ENCODE measurements at places on chromosomes 4 and X.
A peak's percentile ranks its signal among the peaks of the same experiment; 100 is the strongest.

- DNase-seq = no peak
- H3K27ac ChIP-seq = no peak overlapping the region
- H3K27me3 ChIP-seq = no peaks in the 10 kb centered on the region
- H3K4me1 ChIP-seq = peaks cover 24% of the 10 kb centered on the region
These were observed 942 bp upstream of the APLN start for GRCh38 chrX:129655547-129656249.

DNA sequence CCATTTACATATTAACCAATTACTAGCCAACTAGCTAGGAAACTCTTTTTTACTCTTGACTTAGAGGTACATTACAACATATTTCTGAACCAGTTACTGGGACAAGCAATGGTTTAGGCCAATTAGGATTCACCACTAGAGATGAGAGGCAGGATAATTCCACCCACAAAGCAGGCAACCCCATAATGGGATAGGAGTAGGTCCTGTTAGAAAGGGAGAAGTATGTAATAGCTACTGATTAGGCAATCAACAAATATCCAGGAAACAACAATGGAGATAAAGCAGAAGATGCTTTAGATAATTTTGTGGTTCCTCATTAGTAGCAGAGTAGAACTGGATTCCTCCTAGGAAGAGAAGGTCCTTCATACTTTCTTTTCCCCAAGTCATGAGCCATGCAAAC lies 173.8 kb upstream of the GLRA2 start:
- DNase-seq = no peak
- H3K27me3 ChIP-seq = no peaks in the 10 kb centered on the region
- H3K36me3 ChIP-seq = no peaks in the 10 kb centered on the region
- H3K4me3 ChIP-seq = no peak overlapping the region
- H3K4me1 ChIP-seq = no peaks in the 10 kb centered on the region

GRCh38 chr4:7381221-7381889 lies 53.4 kb downstream of the PSAPL1 start:
- H3K4me3 ChIP-seq = no peak overlapping the region
- DNase-seq = no peak

- H3K27me3 ChIP-seq = no peaks in the 10 kb centered on the region
- H3K4me3 ChIP-seq = no peak overlapping the region
- no peak overlapping the region for H3K27ac ChIP-seq
- H3K36me3 ChIP-seq = no peaks in the 10 kb centered on the region
- no peak for DNase-seq
These were observed 1382.5 kb downstream of the C4orf33 start for GRCh38 chr4:130478406-130478805.

- no peaks in the 10 kb centered on the region for H3K36me3 ChIP-seq
- no peaks in the 10 kb centered on the region for H3K4me1 ChIP-seq
- H3K27me3 ChIP-seq = no peaks in the 10 kb centered on the region
- no peak for DNase-seq
- no peak overlapping the region for H3K4me3 ChIP-seq
- no peak overlapping the region for H3K27ac ChIP-seq
These were observed 137.5 kb downstream of the BCOR start for GRCh38 chrX:39960219-39960618.

DNA sequence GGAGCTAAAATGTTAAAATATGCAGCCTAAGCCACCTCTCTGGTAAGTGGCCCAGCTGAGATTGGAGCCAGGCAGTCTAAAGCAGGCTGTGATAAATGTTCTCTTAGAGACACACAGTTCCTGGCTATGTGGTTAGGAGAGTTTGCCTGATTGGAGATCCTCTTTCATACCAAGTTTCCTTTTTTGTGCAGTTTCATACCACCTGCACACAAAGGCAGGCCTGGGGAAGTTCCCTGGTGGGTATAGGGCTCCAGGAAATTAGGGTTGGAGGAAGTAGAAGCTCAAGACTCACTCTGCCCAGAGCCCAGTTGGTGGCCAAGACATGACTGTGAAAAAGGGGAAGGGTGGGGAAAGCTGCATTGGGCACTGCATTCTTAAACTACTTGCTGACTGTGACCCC lies 16.9 kb downstream of the CYBB start:
- no peaks in the 10 kb centered on the region for H3K4me1 ChIP-seq
- DNase-seq = no peak
- H3K27ac ChIP-seq = no peak overlapping the region

- no peak overlapping the region for H3K4me3 ChIP-seq
- DNase-seq = no peak
- H3K36me3 ChIP-seq = no peaks in the 10 kb centered on the region
- H3K4me1 ChIP-seq = no peaks in the 10 kb centered on the region
- H3K27me3 ChIP-seq = no peaks in the 10 kb centered on the region
These were observed 419.8 kb downstream of the GALNTL6 start for GRCh38 chr4:172232966-172233365.

GRCh38 chrX:134931550-134931949 lies 59.2 kb upstream of the SMIM10 start:
- no peaks in the 10 kb centered on the region for H3K36me3 ChIP-seq
- H3K27me3 ChIP-seq = no peaks in the 10 kb centered on the region
- no peak overlapping the region for H3K4me3 ChIP-seq
- H3K27ac ChIP-seq = no peak overlapping the region
- H3K4me1 ChIP-seq = no peaks in the 10 kb centered on the region

- H3K27me3 ChIP-seq = no peaks in the 10 kb centered on the region
- H3K36me3 ChIP-seq = no peaks in the 10 kb centered on the region
- H3K4me3 ChIP-seq = no peak overlapping the region
- H3K27ac ChIP-seq = no peak overlapping the region
- DNase-seq = no peak
These were observed 227.3 kb upstream of the NOCT start for GRCh38 chr4:138788267-138788790.

GRCh38 chr4:123469696-123470095 lies 73.1 kb downstream of the SPRY1 start:
- no peaks in the 10 kb centered on the region for H3K27me3 ChIP-seq
- no peak overlapping the region for H3K4me3 ChIP-seq
- no peaks in the 10 kb centered on the region for H3K4me1 ChIP-seq
- no peak overlapping the region for H3K27ac ChIP-seq
- DNase-seq = no peak

DNA sequence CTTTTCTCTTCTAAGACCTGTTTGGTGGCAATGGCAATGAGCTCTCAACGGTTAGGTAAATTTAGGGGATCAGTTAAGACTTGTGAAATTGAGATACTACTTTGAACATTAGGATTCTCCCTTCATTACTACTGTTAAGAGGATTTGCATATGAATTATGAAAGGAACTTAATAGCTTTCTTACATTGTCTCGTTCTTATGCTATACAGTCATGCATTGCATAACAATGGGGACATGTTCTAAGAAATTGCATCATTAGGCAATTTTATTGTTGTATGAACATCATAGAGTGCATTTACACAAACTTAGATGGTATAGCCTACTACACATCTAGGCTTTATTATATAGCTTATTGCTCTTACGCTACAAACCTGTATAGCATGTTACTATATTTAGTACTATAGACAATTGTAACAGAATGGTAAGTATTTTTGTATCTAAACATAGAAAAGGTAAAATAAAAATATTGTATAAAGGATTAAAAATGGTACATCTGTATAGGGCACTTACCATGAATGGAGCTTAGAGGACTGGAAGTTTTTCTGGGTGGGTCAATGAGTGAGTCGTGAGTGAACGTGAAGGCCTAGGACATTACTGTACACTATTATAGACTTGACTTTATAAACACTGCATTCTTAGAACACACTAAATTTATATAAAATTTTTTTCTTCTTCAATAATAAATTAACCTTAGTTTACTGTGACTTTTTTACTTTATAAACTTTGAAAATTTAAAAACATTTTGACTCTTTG lies 62.5 kb downstream of the PAQR3 start:
- no peak for DNase-seq
- H3K36me3 ChIP-seq = peaks cover 6% of the 10 kb centered on the region
- no peaks in the 10 kb centered on the region for H3K4me1 ChIP-seq
- H3K27ac ChIP-seq = no peak overlapping the region
- H3K27me3 ChIP-seq = no peaks in the 10 kb centered on the region

DNA sequence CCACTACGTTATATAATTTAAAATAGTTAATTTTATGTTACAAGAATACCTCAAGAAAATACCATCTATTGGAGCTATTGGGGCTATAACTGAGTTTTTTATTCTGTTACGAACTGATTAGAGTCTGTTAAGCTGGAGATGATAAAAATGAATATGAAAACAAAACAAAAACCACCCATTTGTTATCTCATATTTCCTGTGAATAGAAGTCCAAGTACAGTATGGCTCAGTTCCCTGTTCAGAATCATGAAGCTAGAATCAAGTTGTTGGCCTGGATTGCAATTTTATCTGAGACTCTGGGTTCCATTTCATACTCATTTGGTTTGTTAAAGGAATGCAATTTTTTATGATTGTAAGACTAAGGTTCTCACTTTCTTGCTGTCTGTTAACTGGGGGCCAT lies 319.1 kb upstream of the PCDH18 start:
- H3K27me3 ChIP-seq = no peaks in the 10 kb centered on the region
- no peaks in the 10 kb centered on the region for H3K36me3 ChIP-seq
- no peaks in the 10 kb centered on the region for H3K4me1 ChIP-seq
- DNase-seq = no peak
- H3K4me3 ChIP-seq = no peak overlapping the region

DNA sequence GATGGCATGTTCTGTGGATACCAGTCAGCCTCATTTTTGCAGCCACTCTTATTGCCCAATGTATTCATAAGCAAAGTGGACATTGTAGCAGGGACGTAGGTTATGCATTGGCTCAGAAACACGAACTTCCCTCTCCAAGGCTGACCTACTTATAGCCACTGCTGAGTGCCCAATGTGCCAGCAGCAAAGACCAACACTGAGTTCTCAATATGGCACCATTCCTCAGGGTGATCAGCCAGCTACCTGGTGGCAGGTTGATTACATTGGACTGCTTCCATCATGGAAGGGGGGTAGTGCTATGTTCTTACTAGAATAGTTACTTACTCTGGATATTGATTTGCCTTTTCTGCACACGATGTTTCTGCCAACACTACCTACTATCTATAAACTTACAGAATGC lies 306.9 kb downstream of the KCNIP4 start:
- H3K27ac ChIP-seq = no peak overlapping the region
- no peaks in the 10 kb centered on the region for H3K36me3 ChIP-seq
- H3K4me3 ChIP-seq = no peak overlapping the region
- H3K4me1 ChIP-seq = no peaks in the 10 kb centered on the region
- no peak for DNase-seq

- H3K27ac ChIP-seq = no peak overlapping the region
- no peak for DNase-seq
- no peaks in the 10 kb centered on the region for H3K27me3 ChIP-seq
- no peak overlapping the region for H3K4me3 ChIP-seq
- H3K4me1 ChIP-seq = no peaks in the 10 kb centered on the region
These were observed 566.5 kb upstream of the FRG1 start for GRCh38 chr4:189374176-189374575.

DNA sequence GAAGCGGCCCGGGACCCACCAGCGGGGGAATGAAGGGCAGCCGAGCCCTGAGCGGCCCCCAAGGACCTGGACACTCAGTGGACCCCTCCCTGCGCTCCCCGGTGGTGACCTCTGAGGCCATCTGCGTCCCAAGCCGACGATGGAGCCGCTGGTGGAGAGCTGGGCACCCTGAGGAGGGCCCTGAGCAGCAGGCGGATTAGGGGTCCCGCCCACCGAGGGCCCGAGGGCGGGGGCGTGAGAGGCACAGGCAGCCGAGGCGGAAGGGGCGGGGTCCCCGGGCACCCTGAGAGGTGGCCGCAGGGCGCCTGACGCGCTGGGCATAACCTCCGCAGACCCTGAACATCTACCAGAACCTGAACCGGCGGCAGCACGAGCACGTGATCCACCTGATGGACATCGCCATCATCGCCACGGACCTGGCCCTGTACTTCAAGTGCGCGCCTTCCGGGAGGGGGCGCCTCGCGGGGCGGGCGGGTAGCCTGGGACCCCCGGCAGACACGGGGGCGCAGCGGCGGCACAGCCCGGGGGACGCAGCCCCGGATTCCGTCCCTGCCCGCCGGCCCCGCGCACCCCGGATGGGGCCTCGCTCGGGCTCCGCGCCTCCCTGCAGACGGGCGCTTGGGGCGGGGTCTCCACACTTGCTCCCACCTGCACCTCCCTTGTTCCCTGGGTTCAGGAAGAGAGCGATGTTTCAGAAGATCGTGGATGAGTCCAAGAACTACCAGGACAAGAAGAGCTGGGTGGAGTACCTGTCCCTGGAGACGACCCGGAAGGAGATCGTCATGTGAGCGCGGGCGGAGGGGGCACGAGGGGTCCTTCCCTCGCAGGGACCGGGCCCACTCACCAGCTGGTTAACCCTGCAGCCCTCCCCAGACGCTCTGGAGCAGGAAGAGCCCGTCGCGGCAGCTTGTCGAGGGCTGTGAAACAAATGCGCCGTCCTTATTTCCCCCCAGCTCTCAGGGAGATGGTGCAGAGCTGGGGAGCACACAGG lies 10.3 kb downstream of the ATP5ME start:
- H3K27ac ChIP-seq = peak overlapping the region; percentile 17
- H3K4me1 ChIP-seq = peaks cover 10% of the 10 kb centered on the region
- H3K27me3 ChIP-seq = no peaks in the 10 kb centered on the region
- peak overlapping the region; percentile 33 for H3K4me3 ChIP-seq

- H3K27ac ChIP-seq = no peak overlapping the region
- no peak for DNase-seq
- H3K36me3 ChIP-seq = no peaks in the 10 kb centered on the region
- H3K4me3 ChIP-seq = no peak overlapping the region
These were observed 9.0 kb downstream of the FGFBP1 start for GRCh38 chr4:15929540-15929939.

- no peaks in the 10 kb centered on the region for H3K27me3 ChIP-seq
- peak within 1 kb of the TSS; percentile 92 for H3K27ac ChIP-seq
- peak within 1 kb of the TSS; percentile 84 for H3K4me3 ChIP-seq
- H3K4me1 ChIP-seq = peaks cover 26% of the 10 kb centered on the region
- peak; percentile 8 for DNase-seq
- H3K36me3 ChIP-seq = no peaks in the 10 kb centered on the region
These were observed at the start of gene PDE5A for GRCh38 chr4:119628281-119629141. Gene PDE5A, minus strand, starts transcription at chr4:119628804. Its CDS starts 133 bp downstream, at chr4:119628671.

DNA sequence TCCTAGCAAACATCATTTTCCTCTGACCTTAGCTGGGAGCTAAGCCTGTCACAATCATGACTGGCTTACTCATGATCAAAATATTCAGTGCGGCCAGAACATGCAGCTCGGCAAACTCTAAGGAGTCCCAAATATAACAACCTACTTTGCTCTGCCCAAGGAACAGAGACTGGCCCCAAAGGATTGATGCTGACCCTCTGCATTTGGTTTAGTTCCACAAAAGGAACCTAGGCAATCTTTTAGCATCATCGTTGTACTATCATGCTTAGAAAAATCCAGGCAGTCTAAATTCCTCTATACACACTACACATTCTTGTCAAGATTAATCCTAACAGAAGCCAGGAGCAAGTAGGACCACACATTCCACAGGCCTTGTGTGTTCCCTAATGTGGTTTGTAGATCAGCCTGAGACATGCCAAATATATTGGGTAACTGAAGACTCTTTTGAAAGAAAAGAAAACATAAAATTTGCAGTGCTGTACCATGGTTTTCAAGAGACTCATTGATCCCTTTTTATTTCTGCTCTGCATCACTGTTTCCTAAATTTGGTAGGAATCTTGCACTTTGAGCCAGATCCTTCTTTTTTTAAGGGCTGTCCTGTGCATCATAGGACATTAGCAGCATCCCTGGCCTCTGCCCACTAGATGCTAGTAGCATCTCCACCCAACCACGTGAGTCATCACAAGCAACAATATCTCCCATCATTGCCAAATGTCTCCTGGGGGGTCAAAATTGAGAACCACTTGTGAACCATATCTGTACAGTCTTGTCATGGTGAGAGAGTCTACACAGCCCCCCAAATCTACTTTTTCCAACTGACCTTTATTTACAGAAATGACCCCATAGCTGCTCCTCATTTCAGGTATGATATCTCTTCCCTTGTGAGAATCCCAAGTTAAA lies 17.6 kb upstream of the CC2D2A start:
- peaks cover 34% of the 10 kb centered on the region for H3K4me1 ChIP-seq
- H3K27me3 ChIP-seq = no peaks in the 10 kb centered on the region
- H3K4me3 ChIP-seq = no peak overlapping the region
- DNase-seq = no peak
- H3K27ac ChIP-seq = peak overlapping the region; percentile 74

All from esophagus squamous epithelium (tissue), 5 donors.